ENCODE measurements at places on chromosomes 4 and X.

DNA sequence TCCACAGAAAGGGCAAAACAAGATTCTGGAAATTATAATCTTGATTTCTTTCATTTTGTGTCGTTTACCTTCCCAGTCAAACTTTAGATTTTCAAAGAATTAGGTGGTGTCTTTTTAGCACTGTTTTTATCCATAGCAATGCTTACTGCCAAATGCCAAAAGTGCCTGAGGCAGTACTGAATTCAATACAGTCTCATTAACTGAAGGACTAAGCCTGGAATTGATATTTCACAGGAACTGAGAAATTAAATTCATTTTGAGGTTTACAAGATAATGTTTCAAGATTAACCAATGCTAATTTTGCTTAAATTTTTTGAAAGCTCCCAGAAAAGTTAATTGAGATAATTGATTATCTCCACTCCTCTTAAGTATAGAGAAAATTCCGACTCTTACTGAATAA is 68.8 kb upstream of the ARHGAP24 start:
- DNase-seq: no peak

DNA sequence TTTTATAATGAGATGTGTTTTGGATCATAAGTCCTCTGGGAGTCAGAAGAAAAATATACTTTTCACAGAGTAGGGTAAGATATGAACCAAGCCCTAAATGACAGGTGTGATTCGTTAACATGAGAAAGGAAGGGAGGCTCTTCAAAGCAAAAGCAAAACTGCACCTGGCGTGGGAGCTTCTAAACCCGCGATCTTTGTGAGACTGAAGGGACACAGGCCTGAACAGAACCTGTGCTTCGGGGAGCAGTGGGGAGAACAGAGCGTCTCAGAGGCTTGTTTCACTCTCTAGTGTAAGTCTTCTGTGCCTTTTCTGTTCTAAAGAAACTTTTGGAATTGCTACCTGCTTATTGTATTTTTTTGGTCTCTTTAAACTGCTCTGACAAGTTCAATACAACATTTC is 30.2 kb upstream of the CYP4V2 start:
- no peak for DNase-seq

DNA sequence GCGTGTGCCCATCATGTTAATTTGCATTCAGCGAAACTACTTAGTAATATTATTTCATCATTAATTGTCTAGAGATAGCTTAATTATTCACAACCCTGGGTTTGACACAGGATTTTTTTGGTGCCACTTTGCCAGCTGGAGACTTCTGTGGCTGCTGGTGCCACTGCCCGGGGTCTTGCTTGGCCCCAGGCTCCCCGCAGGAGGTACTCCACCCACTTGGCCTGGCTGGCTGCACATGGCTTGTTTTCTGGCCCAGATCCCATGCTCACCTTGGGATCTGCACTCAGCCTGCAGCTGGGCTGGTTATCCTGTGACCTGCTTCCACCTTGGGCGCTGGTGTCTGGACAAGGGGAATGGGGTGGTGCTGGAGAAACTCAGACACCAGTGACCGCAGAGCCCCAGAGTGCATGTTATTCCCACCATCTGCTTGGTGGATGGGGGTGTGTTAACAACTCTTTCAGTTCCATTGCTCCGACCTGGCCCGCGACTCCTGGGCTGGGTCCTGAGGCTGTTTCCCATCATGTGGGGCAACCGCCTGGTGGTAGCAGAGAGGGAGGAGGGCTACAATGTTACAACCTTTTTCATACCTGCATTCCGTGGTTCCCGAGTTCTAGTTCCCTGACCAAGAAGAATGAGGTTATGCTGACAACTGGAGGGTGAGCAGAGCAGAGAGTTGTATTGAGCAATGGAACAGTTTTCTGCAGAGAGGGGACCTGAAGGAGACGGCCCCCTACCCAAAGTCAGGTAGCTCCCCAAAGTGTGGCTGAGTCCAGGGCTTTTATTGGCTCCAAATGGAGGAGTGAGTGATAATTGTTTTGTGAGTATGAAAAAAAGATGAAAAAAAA is 1950.0 kb upstream of the IGFBP7 start:
- no peak for DNase-seq

- DNase-seq: no peak
Measured at GRCh38 chr4:68145261-68145660, 15.6 kb upstream of the TMPRSS11F start.

GRCh38 chr4:83890231-83890630 is 354.3 kb downstream of the GPAT3 start:
- DNase-seq: no peak

DNA sequence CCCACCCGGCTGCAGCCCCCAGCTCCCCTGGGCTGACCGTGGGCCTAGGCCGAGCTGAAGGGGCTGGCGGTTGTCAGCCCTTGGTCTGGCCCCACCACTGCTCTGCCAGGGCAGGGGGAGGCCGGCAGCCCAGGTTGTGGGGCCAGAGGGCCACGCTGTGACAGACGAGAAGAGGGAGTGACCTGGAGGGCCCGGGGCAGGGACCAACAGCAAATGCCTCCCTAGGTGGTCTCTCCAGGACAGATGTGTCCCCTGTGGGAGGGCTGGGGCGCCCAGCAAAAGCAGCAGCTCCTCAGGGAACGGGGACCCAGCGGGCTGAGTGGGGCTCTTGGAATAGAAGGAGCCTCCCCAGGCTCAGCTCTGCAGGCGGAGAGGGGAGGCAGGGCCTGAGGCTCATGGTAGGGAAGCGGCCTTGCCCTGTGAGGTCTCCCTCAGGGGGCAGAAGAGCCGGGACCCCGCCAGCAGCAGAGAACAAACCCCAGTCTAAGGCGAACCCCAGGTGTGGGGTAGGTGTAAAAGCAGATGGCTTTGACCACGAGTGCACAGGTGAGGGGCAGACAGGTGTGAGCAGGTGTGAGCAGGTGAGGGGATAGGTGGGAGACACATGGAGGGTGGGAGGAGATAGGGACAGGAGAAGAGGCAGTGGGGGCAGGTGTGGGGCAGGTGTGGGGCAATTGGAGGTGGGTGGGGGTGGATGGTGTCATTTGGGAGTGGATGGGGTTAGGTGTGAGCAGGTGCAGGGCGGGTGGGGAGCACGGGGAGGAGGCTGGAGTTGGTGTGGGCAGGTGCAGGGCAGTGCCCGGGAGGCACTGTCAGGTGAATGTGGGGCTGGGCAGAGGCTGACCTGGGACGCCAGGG is 34.1 kb upstream of the SPON2 start:
- no peak for DNase-seq

DNA sequence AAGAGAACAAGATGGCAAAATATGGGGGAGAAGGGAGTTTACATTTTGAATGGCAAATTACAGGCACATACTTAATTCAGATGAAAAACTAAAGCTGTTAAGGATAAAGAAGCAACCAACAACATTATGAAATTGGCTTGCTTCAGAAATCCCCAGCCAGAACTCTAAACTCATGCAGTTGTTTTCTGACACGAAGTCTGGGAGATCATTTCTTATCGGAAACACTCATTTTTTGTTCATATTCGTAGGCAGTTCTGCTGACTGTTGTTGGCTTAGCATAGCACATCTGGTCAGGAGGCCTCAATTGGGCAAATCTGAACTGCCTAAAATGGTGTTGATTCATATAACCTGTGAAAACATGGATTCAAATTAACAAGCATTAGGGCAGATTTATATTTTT is 33.0 kb upstream of the ARHGAP6 start:
- no peak for DNase-seq

- DNase-seq: no peak
Measured at GRCh38 chr4:7180938-7181337, 11.4 kb upstream of the SORCS2 start.

GRCh38 chrX:155767051-155767875 is 113.9 kb upstream of the VAMP7 start:
- DNase-seq: no peak

DNA sequence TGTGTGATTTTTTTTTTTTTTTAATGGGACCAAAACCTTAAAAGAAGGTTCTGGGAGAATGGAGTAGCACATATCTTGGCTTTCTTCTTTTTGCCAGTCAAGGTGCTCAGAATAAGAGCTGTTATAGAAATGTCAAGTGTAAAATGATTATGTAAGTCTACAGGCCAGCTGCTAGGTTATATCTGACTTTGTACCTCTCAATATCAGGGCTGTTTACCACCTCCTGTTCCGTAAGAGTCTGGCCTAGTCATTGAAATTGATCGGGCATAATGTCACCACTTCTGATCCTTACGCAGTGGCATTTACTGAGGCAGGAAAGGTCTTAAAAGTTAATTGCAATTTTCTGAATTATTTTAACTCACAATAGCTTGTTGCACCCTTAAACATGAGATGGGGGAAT is 41.1 kb downstream of the LIMCH1 start:
- no peak for DNase-seq

GRCh38 chr4:4914965-4915845 is 55.7 kb downstream of the MSX1 start:
- DNase-seq: no peak

DNA sequence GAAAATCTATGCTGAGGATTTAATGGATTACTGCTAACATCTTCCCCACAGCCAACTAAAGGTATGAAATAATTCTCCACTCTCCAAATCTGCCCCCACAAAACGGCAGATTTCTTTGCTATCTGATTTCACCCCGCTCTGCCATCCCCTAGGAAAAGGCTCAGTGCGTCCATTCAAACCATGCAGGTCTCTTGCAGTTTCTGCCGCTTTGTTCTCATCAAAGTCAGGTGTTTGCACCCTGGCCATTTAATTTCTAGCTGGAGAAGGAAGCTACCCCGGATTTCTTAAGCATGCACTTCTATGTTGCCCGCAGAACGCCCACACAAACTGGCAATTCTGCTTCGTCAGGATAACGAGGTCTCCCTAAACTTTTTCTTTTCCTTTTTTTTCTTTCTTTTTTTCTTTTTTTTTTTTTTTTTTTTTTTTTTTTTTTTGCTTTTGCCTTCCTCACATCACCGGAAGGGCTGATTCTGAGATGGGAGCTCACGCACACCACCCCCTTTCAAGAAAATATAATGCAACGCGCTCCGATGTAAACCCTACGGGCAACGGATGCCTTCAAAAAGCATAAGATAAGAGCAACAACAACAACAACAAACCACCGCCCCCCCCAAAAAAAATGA is 3.3 kb downstream of the NLGN4X start:
- DNase-seq: no peak

- DNase-seq: no peak
Measured at GRCh38 chrX:68631336-68631735, 16.1 kb upstream of the STARD8 start.

DNA sequence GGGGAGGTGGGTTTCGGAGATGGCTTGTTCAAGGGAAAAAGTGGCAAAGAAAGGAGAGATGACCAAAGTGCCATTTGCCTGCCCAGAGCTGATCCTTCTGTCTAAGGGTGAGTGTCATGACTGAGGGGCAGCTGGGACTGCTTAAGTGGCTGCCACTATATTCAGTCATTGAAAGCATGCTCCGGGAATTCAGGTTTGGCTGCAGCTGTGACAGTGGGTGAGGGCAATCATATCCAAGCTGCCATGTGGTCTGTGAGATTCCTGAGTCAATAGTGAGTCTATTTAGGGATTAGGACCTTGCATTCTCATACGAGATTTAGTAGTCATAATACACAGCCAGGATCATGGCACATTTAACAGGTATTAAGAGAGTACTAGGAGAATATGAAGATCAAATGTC is 138.8 kb upstream of the BANK1 start:
- no peak for DNase-seq

DNA sequence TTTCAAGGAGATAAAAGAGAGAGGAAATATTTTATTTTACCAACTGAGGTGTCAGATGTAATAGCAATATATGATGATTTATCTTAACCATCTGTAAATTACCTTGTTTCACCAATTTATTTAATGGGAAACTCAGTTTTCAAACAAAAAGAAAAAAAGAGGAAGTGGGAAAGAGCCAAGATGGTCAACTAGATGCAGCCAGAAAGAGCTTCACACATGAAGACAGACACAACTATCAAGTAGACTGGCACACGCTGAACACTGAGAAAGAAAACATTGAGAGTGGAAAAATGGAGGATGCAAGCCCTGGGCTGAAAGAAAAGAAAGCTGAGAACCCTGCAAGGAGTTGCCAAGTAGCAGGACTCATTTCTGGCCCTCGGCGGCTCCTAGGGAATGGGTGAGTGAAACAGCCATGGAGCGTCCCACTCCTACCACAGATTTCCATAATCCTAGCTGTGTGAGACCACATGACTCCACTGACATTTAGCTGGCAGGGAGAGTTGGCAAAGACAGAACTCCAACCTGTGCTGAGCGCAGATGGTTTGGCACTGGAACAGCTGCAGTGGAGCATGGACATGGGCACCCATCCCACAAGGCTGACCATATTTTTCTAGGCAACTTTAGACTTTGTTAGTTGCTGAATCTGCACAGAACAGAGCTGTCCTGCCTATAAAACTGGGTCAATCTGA is 409.3 kb downstream of the FAM47B start:
- no peak for DNase-seq

DNA sequence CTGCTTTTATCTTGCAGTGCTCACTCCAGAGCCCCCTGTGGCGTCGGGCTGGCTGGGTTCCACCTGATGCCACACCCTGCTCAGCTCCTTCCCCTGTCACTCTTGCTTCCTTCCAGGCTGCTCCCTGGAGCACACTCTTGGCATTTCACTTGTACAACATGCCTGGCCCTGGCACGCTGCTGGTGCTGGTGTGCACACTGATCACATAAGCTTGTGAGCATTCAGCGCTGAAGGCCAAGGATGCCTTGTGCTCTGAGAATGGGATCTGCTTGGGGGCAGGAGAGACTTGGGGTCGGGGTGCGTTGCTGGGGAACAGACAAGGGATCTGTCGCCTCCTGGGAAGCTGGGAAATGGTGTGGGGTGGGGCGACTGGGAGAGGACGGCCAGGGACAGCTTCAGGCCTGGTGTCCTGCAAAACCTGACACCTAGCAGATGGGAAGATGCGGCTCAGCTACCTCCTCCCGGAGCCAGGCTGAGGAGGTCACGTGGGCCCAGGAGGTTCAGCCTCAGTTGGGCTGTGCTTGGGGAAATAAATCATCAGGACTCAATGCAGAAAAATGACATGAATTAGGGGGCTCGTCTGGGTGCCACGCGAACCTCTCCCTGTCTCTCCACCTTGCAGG is 108.5 kb downstream of the PHKA2 start:
- DNase-seq: no peak

DNA sequence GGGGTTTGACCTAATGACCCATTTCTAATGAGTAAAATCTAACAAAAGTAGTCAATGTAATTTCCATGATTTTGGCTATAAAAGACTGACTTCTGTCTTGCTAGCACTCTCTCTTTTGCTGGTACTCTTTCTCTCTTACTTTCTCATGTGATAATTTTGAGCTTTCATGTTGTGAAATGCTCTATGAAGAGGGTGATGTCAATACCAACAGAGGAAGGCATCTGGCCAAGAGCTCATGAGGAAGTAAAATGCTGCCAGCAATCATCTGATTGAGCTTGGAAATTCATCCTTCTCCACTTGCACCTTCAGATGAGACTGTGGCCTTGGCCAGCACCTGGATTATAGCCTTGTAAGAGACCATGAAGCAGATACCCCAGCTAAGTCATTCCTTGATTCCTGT is 347.7 kb downstream of the HS3ST1 start:
- no peak for DNase-seq

DNA sequence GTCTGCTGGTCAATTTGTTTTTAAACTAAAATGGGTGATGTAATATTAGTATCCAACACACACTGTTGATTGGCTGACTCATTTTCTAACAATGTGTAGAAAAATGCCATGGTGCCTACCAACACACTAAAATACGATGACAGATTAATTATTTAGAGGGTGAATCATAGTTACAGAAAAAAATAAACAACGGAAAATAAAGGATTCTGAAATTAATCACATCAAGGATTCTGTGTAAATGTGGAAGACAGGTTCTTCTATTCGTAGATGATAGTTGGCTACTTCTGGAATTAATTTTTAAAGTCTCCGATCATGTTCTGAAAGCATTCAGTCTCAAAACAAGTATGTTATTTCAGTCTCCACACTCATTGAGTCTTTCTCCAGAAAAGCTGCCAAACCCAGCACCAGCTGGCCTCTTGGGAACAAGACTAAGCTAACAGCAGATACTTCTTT is 8.2 kb upstream of the IQCM start:
- DNase-seq: no peak
